ENCODE measurements at places on chromosomes 6 and 20. TPM values are rescaled to one million over a fixed set of nuclear protein-coding genes. Genes with fewer than 3 reads are reported as not detected.

GRCh38 chr6:154791556-154792317, 58.5 kb downstream of the SCAF8 start:
- DNase-seq, result no peak

Gene WFDC12
- total RNA-seq, result not detected

GRCh38 chr6:17892097-17892686, 95.2 kb downstream of the KIF13A start:
- no peak for DNase-seq

Gene DLK2
- not detected for total RNA-seq

- DNase-seq, result no peak
Observed at GRCh38 chr6:151690303-151690702, 117.2 kb upstream of the ESR1 start.

GRCh38 chr6:160424256-160424655, 76.1 kb downstream of the SLC22A3 start:
- no peak for DNase-seq

Gene VARS2
- total RNA-seq, result 34.7 TPM

DNA sequence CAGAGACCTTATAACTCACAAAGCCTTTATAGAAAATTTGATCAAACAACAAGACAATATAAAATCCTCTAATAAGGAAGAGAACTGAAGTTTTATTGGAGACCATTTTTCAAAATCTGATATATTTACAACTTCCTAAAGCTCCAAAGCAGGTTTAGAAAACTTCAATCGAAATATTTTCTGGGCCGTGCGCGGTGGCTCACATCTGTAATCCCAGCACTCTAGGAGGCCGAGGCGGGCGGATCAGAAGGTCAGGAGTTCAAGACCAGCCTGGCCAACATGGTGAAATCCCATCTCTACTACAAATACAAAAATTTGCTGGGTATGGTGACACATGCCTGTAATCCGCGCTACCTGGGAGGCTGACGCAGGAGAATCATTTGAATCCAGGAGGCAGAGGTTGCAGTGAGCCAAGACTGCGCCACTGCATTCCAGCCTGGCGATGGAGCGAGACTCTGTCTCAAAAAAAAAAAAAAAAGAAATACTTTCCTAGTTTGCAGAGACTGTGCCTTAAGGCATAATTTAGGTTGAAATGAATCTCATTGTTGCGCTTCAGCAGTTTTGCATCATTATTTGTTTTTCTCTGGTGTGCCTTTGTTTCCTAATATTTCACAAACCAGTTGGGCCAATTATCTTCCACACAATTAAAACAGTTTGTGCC, 60.6 kb upstream of the ASIP start:
- peak; percentile 21 for DNase-seq

DNA sequence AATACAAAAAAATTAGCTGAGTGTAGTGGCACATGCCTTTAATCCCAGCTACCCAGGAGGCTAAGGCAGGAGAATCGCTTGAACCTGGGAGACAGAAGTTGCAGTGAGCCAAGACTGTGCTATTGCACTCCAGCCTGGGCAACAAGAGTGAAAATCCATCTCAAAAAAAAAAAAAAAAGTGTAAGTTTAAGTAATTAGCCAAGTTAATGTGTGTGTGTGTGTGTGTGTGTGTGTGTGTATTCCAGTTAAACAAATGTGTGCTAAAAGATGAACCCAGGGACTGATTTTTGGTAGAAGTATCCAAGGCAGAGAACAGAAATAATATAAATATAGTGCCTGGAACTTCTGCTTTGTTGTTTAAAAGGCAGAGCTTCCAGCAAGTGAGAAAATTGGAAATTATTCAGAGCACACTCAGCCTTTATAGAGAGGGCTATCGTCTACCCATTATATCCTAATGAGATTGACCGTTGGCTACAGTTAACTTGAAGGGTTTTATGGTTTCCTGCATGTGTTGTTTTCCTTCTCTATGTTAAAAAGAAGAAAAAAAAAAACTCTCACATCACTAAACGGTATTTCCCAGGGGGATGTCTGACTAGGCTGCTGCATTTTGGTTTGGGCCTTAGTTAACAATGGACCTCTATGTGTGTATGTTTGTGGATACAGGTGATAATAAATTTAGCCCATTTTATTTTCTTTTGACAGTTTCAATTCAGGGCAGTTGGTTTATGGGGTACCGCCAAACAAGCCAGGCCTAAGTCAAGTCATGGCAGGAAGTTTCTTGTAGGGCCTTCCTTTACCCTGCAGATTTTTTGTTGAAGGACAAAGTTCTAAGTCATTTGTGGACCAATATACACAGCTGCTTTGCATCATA, 9.8 kb downstream of the SOX4 start:
- DNase-seq, result no peak

Gene SLC32A1
- total RNA-seq, result not detected

DNA sequence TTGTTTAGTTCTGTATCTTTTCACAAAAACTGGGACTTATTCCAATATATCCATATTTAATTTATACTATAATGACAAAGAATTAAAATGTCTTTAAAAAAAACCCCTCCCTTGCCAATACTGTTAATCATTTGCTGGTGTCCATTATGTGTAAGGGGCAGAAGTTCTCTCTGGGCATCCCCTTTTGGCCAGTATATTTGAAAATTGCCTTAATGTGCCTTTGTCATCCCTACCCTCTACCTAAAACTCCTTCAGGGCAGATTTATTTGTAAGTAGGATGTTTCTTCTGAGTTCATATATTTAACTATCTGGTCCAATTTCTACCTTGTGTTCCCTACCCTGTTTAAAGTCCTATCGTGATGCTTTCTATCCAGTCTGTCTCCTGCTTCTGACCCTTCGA, 62.9 kb downstream of the ARHGAP18 start:
- DNase-seq, result no peak

DNA sequence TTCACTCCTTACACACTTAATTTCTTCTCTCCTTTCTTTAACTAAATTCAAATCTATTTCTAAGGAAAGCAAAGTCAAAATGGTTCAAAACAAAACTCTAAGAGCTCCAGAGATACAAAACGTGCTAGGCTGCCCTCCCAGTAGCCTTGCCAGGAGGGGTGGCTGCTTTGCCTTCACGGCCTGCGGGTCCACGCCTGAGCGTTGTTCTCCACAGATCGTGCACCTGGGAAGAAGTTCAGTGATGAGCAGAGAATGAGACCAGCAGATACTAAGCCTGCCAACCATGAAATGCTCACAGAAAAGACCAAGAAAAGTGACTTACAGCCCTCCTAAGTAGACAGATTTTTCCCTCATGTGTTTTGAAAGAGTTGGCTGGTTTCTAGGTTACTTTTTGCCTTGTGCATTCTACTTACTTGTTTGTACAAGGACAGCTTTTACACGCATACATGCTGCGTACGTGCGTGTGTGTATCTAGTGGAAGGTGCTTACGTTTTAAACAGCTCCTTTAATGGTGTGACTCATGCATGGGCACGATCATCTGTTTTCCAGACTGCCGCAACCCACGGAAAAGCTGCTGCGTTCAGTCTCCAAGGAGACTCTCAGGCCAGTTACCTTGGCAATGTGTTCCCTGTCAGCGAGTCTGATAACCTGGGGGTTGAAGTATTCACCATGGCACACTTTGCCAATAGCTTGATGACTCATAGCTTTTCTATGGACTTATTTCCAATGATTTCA, 32.4 kb upstream of the PBOV1 start:
- DNase-seq, result peak; percentile 49

DNA sequence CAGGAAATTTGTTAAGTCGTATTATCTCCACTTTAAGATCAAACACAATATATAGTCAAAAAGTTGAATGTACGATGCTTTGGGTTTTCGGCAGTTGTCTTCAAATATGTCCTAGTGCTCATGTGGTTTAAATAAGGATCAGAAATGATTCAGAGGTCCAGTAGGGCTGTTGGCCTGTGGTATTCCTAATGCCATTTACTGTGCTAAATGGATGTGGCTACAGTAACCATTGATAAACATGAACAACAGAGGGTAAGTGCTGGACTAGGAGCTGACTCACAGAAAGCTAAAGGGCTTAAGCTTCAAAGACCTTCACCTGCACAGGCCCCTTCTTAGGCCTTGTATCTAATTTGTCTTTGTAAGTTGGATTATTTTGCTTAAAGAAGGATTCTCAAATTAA, 80.5 kb upstream of the TPD52L1 start:
- no peak for DNase-seq

Gene TNXB
- total RNA-seq, result 0.38 TPM

Gene CPNE5
- total RNA-seq, result 0.13 TPM

- no peak for DNase-seq
Observed at GRCh38 chr6:29925321-29925720, 17.0 kb upstream of the HLA-A start.

All from kidney epithelial cell (primary cell).